Endothelial cell of umbilical vein (primary cell): ENCODE measurements at places on chromosomes 7 and 10. TPM values are rescaled to one million over a fixed set of nuclear protein-coding genes. Genes with fewer than 3 reads are reported as not detected.

Gene SEPHS1
- 55.4 and 59.9 TPM in 2 replicates for total RNA-seq

- H3K27me3 ChIP-seq = no peaks in the 10 kb centered on the region
- no peak overlapping the region for H3K4me3 ChIP-seq
- peaks cover 10% of the 10 kb centered on the region for H3K4me1 ChIP-seq
- no peak overlapping the region for H3K27ac ChIP-seq
- H3K36me3 ChIP-seq = peaks cover 38% of the 10 kb centered on the region
Measured at GRCh38 chr7:111732923-111733322, 170.6 kb upstream of the IMMP2L start.

GRCh38 chr10:128781637-128782036 lies 655.4 kb upstream of the MKI67 start:
- DNase-seq = no peak

GRCh38 chr7:140155428-140155827 lies 21.4 kb downstream of the KDM7A start:
- no peaks in the 10 kb centered on the region for H3K27me3 ChIP-seq
- no peak overlapping the region for H3K4me3 ChIP-seq

DNA sequence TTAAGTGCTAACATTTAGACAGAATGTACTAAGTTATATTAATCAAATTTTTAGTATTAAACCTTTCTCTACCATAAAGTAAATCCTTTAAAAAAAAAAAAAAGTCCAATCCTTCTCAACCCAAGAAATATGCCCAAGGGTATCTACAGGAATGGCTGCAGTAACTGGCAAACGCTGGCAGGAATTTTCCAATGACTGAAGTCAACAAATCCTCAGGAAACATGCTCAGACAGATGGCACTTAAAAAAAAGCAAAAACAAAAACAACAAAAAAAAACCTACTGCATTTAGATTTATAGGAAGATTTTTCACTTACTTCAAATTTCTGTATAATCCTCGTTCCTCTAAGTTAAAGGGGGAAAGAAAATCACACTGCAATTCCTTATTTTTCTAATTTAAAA lies 666 bp downstream of the SVIL start:
- H3K36me3 ChIP-seq = no peaks in the 10 kb centered on the region
- H3K4me3 ChIP-seq = no peak overlapping the region
- no peak overlapping the region for H3K27ac ChIP-seq
- DNase-seq = peak; percentile 53
- peaks cover 37% of the 10 kb centered on the region for H3K4me1 ChIP-seq
